ENCODE measurements at places on chromosomes 3 and 15. TPM values are rescaled to one million over a fixed set of nuclear protein-coding genes. Genes with fewer than 3 reads are reported as not detected.

Gene LMAN1L
- polyA plus RNA-seq, result not detected

Gene APPL1
- 28.8 TPM for polyA plus RNA-seq

Gene PRICKLE2
- polyA plus RNA-seq, result 8.7 TPM

Gene SLITRK3
- polyA plus RNA-seq, result 1.2 TPM

Gene SYNPR
- polyA plus RNA-seq, result 2.0 TPM

Gene XIRP1
- not detected for polyA plus RNA-seq

Gene GOLGA8T
- not detected for polyA plus RNA-seq

Gene ATP6V1A
- polyA plus RNA-seq, result 225 TPM

Gene ZBBX
- 2.7 TPM for polyA plus RNA-seq

Gene EIF4A2
- 2,975 TPM for polyA plus RNA-seq

All from neural cell (in vitro differentiated cells).